ENCODE measurements at places on chromosomes 5 and 9. TPM values are rescaled to one million over a fixed set of nuclear protein-coding genes. Genes with fewer than 3 reads are reported as not detected.

- H3K36me3 ChIP-seq = no peaks in the 10 kb centered on the region
- peaks cover 78% of the 10 kb centered on the region for H3K27me3 ChIP-seq
- peaks cover 14% of the 10 kb centered on the region for H3K4me1 ChIP-seq
Observed at GRCh38 chr5:95283761-95284571, 928 bp downstream of the MCTP1 start.

- H3K27ac ChIP-seq = no peak overlapping the region
- H3K27me3 ChIP-seq = no peaks in the 10 kb centered on the region
- H3K4me3 ChIP-seq = no peak overlapping the region
- H3K36me3 ChIP-seq = no peaks in the 10 kb centered on the region
- DNase-seq = peak; percentile 61
Observed at GRCh38 chr9:111691672-111692329, 30.4 kb downstream of the GNG10 start.

IRX4 gene
- not detected for polyA plus RNA-seq

- no peaks in the 10 kb centered on the region for H3K4me1 ChIP-seq
- DNase-seq = no peak
Observed at GRCh38 chr5:171429543-171429910, 10.1 kb downstream of the FGF18 start.

- no peaks in the 10 kb centered on the region for H3K27me3 ChIP-seq
- H3K27ac ChIP-seq = peak overlapping the region; percentile 93
- H3K36me3 ChIP-seq = no peaks in the 10 kb centered on the region
- H3K4me3 ChIP-seq = no peak overlapping the region
Observed at GRCh38 chr9:129482521-129483414, 138.1 kb downstream of the C9orf50 start.

DNA sequence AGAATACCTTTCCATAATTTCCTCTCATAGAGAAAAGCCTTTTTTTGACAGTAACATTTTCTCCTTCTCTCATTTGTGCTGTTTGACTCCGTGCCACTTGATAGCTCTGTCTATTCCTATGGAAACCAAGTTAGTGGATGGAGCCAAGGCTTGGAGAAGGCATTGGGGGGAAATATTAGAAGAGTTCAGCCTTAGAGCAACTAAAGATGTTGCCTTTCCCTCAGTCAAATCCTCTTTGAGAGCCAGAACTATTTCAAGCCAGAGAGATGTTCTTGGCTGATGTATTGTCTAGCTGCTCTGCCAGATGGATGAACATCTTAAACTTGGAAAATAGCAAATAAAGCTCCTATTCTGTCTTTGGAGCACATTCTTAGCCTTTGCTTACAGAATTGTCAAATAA lies 112.4 kb downstream of the INVS start:
- no peak overlapping the region for H3K27ac ChIP-seq
- H3K4me3 ChIP-seq = no peak overlapping the region

TRIM7 gene
- polyA plus RNA-seq = 2.2 TPM

DNA sequence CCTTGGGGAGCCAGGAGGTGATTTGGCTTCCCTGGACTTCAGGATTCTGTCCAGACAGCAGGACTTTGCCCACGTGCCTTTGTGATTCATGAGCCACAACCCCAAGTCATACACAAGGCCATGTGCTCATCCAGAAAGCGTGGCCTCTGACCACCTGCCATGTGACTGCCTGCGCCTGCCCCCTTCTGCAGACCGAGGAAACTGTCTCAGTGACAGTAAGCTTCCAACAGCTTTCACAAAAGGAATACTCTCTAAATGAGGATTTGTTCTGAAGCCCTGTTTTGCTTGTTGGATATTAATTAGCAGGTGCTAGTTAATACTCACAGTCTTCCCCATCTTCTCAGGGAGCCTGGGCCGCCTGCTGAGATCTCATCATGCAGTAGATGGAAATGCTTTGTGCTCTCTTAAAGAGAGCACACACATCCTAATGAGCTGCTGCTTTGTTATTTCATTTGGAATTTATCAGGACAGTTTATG lies 36.9 kb upstream of the ANGPTL2 start:
- peaks cover 26% of the 10 kb centered on the region for H3K4me1 ChIP-seq
- no peak for DNase-seq
- H3K27me3 ChIP-seq = no peaks in the 10 kb centered on the region
- H3K36me3 ChIP-seq = no peaks in the 10 kb centered on the region
- H3K27ac ChIP-seq = no peak overlapping the region

JADE2 gene
- polyA plus RNA-seq = 12.0 TPM

SLC25A48 gene
- polyA plus RNA-seq = not detected

DNA sequence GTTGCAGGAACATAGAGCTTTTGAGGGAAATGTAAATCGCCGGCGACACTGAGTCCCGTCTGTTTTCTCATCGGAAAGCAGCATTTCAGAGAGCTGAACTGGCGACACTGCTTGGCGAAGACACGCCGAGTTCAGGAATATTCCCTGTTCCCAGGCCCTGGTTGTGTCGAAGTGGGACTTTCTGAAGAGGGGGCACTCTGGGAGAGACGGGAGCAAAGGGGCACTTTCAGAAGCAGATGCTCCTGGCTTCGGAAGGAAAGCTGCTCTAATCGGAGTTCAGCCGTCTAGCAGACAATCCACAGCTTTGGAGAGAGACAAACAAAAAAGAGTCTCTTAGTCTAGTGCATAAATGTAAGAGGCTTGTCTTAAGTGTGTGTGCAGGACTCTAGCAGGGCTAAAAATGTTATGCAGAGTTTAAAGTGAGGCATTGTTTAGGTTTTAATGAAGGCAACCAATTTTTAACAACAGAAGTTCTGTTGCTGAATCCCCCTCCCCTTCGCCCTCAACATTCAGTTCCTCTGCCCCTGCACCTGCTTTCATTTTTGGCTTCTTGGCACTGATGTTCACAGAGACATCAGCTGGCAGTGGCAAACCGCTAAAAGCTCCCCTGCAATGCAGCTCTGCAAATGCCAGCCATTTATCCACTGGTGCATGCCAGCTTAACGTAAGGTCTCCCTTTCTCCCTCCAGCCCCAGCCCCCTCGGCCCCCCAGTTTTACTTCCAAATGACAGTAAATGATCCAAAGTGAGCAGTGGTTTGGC lies 289.5 kb upstream of the MPDZ start:
- H3K27me3 ChIP-seq = no peaks in the 10 kb centered on the region
- DNase-seq = peak; percentile 62
- peaks cover 25% of the 10 kb centered on the region for H3K4me1 ChIP-seq
- peak overlapping the region; percentile 54 for H3K27ac ChIP-seq
- H3K36me3 ChIP-seq = no peaks in the 10 kb centered on the region
- peak overlapping the region; percentile 45 for H3K4me3 ChIP-seq

- no peaks in the 10 kb centered on the region for H3K27me3 ChIP-seq
- H3K4me1 ChIP-seq = peaks cover 28% of the 10 kb centered on the region
- H3K27ac ChIP-seq = no peak overlapping the region
- H3K36me3 ChIP-seq = no peaks in the 10 kb centered on the region
Observed at GRCh38 chr5:96610747-96611146, 51.4 kb upstream of the CAST start.

GRCh38 chr5:121681229-121681855 lies 170.3 kb upstream of the FTMT start:
- no peaks in the 10 kb centered on the region for H3K4me1 ChIP-seq
- no peak overlapping the region for H3K27ac ChIP-seq
- no peaks in the 10 kb centered on the region for H3K36me3 ChIP-seq
- H3K27me3 ChIP-seq = no peaks in the 10 kb centered on the region
- H3K4me3 ChIP-seq = no peak overlapping the region
- no peak for DNase-seq

DNA sequence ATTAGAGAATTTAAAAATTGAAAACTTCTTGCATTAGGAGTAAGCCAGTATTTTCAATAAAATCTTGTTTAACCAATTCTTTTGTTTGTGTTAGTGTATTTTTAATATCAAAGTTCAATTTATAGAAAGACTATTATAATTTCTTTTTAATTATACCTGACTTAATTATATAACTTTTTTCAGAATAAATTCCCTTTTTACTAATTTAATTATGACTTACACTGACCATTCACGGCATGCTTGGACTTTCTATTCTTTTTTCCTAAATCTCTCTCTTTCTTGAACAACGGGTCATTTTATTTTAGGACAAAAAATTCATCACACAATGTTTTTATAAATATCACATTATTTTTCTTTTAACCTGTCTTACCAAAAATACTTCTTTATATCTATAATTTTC lies 555.3 kb upstream of the PTGER4 start:
- DNase-seq = no peak
- no peaks in the 10 kb centered on the region for H3K27me3 ChIP-seq
- H3K27ac ChIP-seq = no peak overlapping the region
- no peaks in the 10 kb centered on the region for H3K4me1 ChIP-seq
- H3K4me3 ChIP-seq = no peak overlapping the region
